ENCODE measurements at places on chromosomes 3 and 15.

- DNase-seq: no peak
These were observed 1131.4 kb downstream of the IGSF11 start for GRCh38 chr3:117903226-117903625.

- no peak for DNase-seq
These were observed 110.4 kb downstream of the RPL22L1 start for GRCh38 chr3:170759511-170760173.

- no peak for DNase-seq
These were observed 74.2 kb downstream of the HMCES start for GRCh38 chr3:129352650-129353588.

- no peak for DNase-seq
These were observed 3.5 kb upstream of the MNS1 start for GRCh38 chr15:56468401-56468800.

GRCh38 chr3:118097660-118098059 is 937.0 kb downstream of the IGSF11 start:
- DNase-seq: no peak

GRCh38 chr3:186225603-186226002 is 116.7 kb upstream of the ETV5 start:
- DNase-seq: no peak

GRCh38 chr3:128805772-128806171 is 73.6 kb upstream of the ACAD9 start:
- DNase-seq: no peak

- no peak for DNase-seq
These were observed 72.1 kb downstream of the LRIG1 start for GRCh38 chr3:66428733-66429132.

DNA sequence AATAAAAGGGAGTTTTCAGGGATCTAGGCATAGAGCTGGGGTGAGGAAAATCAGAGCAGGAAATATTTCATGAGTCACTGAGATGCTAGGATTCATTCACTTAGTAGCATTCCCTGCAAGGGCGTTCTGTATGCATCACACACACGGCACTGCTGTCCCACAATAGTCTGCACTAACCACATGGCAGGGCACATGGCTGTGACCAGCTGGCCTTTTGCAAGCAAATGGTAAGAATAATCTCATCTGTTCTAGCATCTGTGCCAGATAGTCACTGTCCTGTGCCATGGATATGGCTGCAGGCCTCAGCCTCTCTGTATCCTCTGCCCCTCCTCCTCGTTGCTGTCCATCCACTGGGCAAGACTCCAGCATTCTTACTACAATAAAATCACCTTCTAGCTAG is 37.8 kb downstream of the BOC start:
- no peak for DNase-seq

- DNase-seq: peak; percentile 55
These were observed 2.2 kb downstream of the FOXB1 start for GRCh38 chr15:60006203-60006862.

- no peak for DNase-seq
These were observed 32.1 kb upstream of the NUDT16 start for GRCh38 chr3:131349454-131349853.

DNA sequence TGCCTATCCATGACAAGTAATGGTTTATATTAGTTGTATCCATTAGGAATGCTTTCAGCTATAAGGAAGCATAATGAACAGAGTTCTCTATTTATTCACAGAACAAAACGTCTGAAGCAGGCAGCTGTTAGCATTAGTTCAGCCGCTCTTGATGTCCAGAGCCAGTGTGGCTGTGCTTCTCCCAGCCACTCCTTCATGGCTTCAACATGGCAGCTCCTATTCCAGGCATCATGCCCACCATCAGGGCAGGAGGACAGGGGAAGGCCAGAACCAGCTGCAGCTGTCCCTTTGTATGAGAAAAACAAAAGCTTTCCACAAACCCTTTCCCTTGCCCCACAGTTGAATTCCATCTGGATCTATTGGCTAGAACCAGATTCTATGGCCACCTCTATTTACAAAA is 12.9 kb upstream of the SNRK start:
- DNase-seq: no peak

DNA sequence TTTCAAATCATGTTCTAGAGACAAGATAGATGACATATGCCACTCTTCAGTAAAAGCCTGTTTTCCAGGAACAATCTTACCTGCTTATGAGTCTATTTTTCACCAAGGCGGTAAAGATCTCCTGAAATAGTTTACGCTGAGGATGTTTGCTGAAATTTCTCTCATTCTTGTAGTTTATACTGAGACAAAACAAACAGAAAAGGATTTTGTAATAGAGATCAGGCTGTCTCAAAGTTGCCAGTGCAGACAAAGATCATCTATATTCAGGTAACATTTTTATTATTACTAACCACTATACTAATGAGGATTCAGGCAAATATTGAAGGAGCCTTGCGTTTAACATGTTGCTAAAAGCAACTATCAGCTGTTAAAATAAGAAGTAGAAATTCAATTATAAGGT is 25.0 kb downstream of the NEK10 start:
- no peak for DNase-seq

- no peak for DNase-seq
These were observed 158.5 kb upstream of the PFN2 start for GRCh38 chr3:150129166-150129565.

GRCh38 chr15:83764201-83764838 is 110.4 kb downstream of the ADAMTSL3 start:
- DNase-seq: no peak

DNA sequence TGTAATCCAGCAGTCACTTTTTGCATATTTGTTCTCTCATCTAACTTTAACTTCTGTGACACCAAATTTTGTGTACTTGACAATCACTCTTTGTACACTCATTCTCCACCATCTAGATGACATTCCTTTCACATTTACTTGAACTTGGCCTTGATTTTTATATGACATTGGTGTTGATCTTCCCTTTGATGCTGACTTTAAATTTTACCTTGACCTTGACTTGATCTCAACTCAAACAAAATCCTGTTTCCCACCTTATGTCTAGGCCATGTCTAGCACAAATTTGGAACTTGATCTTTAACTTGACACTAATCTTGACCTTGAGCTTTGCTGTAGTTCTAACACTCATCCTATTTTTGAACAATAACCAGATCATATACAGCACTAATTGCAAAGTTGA is 33.2 kb downstream of the ROPN1B start:
- no peak for DNase-seq

GRCh38 chr3:134425943-134426342 is 51.7 kb upstream of the AMOTL2 start:
- DNase-seq: no peak

DNA sequence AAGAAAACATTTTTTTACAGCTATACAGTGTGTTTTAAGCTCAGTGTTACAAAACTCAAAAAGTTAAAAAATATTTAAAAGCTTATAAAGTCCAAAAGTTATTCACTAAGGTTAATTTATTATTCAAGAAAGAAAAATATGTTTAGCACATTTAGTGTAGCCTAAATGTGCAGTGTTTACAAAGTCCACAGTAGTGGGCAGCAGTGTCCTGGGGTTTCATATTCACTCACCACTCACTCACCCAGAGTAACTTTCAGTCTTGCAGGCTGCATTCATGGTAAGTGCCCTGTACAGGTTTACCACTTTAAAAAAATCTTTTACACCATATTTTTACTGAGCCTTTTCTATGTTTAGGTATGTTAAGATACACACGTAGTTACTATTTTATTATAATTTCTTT is 300.2 kb upstream of the TRIM42 start:
- DNase-seq: no peak

GRCh38 chr3:56737006-56737405 is 53.9 kb upstream of the TASOR start:
- no peak for DNase-seq

GRCh38 chr3:118941236-118941635 is 93.4 kb downstream of the IGSF11 start:
- DNase-seq: no peak

- no peak for DNase-seq
These were observed 142.0 kb upstream of the ATP2B2 start for GRCh38 chr3:10647376-10647775.

DNA sequence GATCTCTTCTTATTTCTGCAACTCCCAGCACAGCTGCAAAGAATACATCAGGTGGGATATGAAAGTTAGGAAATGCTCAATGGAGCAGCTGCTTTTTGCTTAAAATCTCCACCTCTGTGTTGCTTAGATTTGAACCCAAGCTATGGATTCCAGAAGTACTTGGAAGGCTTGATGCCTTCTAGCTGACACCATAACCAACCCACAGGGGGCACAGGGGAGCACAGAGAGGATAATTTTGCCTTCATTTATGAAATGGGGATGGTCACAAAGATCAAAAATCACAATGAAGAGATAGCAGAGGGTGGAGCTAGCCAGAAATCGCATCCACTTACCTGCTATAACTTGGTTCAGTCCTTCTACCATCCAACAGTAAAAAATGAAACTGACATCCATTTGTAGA is 75.7 kb downstream of the DUT start:
- DNase-seq: no peak

DNA sequence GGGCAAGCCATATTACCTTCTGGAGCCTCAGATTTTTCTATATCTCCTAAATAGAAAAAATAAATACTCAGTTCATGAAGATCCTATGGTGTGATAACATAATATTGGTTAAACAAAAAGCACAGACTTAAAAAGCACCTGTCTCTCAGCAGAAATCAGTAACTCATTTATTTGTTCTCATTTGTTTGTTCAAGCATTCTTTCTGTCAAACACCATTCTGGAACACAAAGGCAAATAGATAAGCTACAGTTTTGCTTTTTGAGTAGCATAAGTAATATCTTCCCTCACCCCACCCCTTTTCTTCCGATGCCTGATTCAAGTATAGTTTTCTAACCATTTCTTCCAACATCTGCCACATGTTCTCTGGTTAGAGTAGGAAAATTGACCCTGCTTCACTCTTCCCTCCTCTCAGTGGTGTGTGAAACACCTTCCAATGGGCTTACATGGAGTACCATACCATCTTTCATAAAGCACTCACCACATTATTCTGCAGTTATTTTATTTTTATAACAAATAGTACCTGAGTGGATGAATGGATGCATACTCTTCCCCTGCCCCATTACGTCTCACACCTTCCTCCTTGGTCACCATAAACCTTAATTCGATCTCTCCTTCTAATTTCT is 8.4 kb upstream of the IL1RAP start:
- DNase-seq: no peak

- no peak for DNase-seq
These were observed 69.7 kb upstream of the UBE3A start for GRCh38 chr15:25508369-25509002.

DNA sequence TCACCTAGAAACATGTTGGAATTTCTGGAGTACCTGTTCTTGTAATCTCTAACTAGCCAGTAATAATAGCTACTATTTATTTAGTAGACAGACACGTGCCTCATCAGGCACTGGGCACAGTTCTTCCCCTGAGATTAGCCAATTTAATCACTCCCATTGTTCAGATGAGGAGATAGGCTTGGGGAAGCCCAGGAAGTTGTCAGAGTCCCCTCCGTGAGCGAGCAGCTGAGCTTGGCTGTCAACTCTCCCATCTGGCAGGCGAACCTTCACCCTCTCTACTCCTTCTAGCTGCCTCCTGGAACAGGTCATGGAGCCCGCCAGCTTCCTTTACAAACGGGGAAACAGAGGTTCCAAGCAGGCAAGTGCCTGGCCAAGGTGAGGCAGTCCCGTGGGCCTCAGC is 31.1 kb upstream of the FGD5 start:
- no peak for DNase-seq

- DNase-seq: no peak
These were observed 25.1 kb upstream of the BCL2L10 start for GRCh38 chr15:52137432-52138357.

DNA sequence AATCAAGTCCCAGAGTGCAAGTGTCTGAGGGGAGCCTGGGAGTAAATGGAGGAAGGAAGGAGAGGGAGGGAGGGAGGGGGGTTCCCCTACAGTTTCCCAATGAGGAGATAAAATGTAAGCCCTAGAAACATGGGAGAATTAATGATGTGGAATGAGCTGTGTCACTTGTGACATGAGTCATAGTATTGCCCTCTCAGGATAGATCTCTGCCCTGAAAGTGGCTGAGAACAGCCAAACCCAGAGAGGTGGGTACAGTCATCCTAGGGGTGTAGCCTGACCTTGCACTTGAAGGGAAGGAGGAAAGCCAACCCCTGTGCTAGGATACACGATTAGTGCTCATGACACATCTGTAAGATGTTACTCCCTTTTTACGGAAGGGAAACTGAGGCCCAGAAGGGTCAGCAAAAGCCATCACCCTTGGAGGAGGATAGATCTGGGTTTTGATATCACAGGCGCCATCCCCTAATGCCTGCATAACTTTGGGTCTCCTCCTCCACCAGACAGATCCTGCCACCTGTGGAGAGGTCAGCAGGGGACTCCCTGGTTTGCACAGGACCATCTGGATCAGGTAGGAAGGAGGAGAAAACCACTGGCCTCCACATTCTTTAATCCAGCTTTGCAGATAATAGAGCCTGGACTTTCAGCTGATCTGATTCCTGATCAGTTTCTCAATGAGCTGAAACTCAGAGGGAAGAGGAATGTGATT is 23.1 kb upstream of the USP3 start:
- no peak for DNase-seq

- DNase-seq: no peak
These were observed 23.3 kb downstream of the STAG1 start for GRCh38 chr3:136728918-136729317.

GRCh38 chr3:5425371-5425770 is 237.9 kb downstream of the EDEM1 start:
- no peak for DNase-seq

- DNase-seq: no peak
These were observed 6.2 kb downstream of the TSPAN3 start for GRCh38 chr15:77064539-77065308.

GRCh38 chr15:85974348-85974705 is 105.3 kb upstream of the AGBL1 start:
- DNase-seq: no peak

- no peak for DNase-seq
These were observed 13.2 kb upstream of the THRB start for GRCh38 chr3:24507776-24508422.

- no peak for DNase-seq
These were observed 38.1 kb downstream of the SRGAP3 start for GRCh38 chr3:9211155-9211950.

DNA sequence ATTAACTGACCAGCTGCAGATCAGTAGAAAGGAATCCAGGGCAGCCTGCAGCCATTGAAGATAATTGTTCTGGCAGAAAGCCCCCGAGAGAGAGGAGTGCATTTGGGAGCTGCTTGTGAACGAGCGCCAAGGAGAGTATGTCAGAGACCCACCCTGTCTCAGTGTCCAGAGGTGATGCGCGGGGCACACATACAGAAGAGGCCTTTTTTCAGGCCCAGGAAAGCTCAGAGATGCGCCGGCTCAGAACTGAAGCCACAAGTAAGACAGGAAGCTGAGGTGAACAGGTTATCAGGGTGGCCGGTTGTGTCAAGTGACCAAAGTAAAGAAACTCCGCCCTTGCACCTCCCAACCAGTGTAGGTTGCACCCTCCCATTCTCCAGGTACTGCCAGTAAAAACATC is 59.8 kb upstream of the HEG1 start:
- DNase-seq: no peak

- DNase-seq: no peak
These were observed 431.9 kb upstream of the FRG2C start for GRCh38 chr3:75232216-75232615.

Measured in stimulated activated CD4-positive, alpha-beta T cell treated with anti-CD3 and anti-CD28 coated beads, Interleukin-1b, Interleukin-23, amount 100 ng/mL, for 4 hours (primary cell).